Uterus (tissue), 4 donors: ENCODE measurements at places on chromosomes 3 and 15. TPM values are rescaled to one million over a fixed set of nuclear protein-coding genes. Genes with fewer than 3 reads are reported as not detected.

DNA sequence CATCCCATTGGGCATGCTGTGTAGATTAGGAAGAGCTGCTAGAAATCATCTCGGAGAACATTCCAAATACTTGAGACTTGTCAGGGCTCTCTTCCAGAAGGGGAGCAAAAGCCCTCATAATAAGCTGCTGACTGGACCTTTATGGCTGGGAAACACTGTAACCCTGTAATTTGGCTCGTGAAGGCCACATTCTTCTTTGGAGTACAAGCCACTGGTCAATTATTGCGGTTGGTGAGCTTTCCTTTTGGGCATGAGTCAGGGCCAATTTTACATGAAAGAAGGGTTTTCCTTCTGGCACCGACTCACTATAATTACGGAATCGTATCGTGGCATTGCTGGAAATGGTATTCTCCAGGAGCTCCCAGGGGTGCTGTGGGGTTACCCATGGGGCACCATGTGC is 434.5 kb upstream of the RGMA start:
- no peak for DNase-seq

GRCh38 chr3:127473244-127474024 is 117.1 kb downstream of the TPRA1 start:
- DNase-seq, result no peak

The AGBL1 gene
- 0.07 TPM for total RNA-seq

- DNase-seq, result no peak
Observed at GRCh38 chr15:64034519-64034918, 11.8 kb downstream of the DAPK2 start.

- DNase-seq, result no peak
Observed at GRCh38 chr3:189232790-189233189, 61.0 kb downstream of the TPRG1 start.

GRCh38 chr3:123194552-123194951 is 7.2 kb upstream of the SEC22A start:
- DNase-seq, result no peak

- no peak for DNase-seq
Observed at GRCh38 chr3:190568036-190568435, 54.2 kb downstream of the IL1RAP start.

- DNase-seq, result no peak
Observed at GRCh38 chr3:71097557-71097956, 486.0 kb downstream of the FOXP1 start.

The TMEM266 gene
- not detected for total RNA-seq

The TGM4 gene
- total RNA-seq, result not detected

The SLCO2A1 gene
- 168 TPM for total RNA-seq

DNA sequence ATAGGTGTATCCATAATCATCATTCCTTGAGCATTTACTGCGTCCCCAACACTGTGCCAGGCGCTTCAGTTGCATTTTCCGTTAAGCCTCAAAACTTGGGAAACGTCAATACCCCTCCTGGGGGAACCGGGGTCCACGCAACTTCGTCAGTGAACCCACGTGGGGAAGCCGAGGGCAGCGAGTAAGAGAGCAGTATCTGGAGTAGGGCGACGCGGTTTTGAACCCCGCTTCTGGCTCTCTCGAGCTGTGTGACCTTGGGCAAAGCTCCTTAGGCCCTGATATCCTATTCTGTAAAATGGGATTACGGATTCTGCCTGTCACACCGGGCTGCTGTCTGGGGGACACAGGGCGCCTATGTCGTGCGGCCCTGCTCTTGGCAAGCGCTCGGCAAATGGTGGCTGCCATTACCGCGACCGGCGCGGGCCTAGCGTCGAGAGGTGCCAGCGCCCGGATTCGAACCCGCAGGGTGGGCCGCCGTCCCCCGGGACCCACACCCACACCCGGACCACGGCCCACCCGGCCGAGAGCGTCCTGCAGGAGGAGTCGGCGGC is 590 bp downstream of the POLG start:
- DNase-seq, result no peak

DNA sequence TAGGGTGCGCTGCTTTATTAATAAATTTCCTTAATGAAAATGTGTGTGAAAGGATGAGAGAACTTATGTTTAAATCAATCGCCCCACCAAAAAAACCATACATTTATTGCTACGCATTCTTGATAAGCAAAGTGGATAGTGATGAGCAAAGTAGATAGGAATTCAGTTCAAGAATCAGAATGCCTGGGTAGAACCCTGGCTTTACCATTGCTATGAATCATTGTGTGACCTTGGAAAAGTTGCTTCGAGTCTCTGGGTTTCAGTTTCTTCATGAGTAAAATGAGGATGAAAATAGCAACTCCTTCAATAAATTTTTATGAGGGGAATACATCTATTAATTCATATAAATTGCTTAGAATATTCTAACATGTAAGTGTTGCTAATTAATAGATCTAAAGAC is 2.6 kb upstream of the ALCAM start:
- no peak for DNase-seq

- DNase-seq, result no peak
Observed at GRCh38 chr15:40163657-40164416, 3.0 kb downstream of the BUB1B start.

DNA sequence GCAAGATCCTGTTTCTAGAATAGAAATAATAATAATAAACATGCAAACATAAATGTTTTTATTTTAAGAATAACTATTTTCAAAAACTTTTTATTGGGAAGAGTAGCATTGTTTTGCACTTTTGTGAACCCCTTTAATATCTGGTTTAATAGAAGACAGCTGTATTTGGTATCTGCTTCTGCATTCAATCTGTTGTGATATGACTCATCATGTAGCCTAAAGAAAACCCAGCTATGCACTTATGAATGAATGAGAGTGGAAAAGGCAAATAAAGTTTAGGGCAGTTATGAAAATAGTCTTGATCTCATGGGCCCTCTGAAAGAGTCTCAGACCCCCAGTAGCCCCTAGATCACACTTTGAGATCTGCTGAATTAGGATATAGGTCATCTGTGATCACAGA is 100.4 kb upstream of the PPP2R3A start:
- DNase-seq, result no peak

- no peak for DNase-seq
Observed at GRCh38 chr15:75760704-75761435, 48.2 kb upstream of the CSPG4 start.

The SCAANT1 gene
- total RNA-seq, result not detected

- no peak for DNase-seq
Observed at GRCh38 chr3:124587053-124587408, 143.2 kb upstream of the UMPS start.

GRCh38 chr3:128285042-128285966 is 132.0 kb downstream of the EEFSEC start:
- no peak for DNase-seq

DNA sequence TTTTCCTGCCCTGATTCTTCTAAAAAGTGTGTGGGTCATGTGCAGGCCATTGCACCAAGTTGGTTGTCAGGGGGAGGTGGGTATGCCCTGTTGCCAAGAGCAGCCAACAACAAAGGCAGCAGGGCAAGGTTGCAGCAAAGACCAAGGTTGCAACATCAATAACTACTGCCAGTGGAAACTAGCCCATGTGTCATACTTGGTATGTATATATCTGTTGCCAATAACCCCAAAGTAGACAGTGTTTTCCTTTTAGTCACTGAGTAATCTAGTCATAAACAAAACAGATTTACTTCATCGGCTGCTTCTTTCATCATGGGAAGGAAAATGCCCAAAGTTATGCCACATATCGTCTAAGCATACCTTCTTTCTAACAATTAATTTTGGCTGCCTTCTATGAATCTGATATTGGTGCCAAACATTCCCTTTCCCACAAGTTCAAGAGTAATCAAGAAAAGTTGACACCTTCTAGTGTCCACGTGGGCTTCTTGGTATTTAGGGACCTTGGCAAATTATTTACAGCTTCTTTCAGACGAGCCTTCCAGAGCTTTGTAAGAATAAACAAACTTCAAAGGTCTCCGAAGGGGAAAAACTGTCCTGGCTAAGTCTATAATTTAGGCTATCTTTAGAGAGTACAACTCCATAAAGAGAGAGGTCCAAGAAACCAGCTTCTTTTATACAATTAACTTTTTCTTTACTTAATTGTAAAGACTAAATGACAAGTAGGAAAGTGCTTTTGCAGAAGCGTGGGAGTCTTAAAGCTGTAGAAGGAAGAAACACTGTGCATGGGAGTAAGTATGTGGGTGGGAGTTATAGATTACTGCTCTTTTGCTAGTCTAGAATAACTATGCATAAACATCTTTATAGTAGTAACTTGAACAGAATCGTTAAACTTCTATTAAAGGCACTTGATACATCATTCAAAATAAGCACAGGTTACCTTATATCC is 10.0 kb upstream of the MBNL1 start:
- peak; percentile 73 for DNase-seq

The KY gene
- total RNA-seq, result not detected

- DNase-seq, result no peak
Observed at GRCh38 chr15:68907396-68907923, 22.9 kb upstream of the SPESP1 start.
